Mesendoderm (in vitro differentiated cells): ENCODE measurements at places on chromosomes 11 and 22.

DNA sequence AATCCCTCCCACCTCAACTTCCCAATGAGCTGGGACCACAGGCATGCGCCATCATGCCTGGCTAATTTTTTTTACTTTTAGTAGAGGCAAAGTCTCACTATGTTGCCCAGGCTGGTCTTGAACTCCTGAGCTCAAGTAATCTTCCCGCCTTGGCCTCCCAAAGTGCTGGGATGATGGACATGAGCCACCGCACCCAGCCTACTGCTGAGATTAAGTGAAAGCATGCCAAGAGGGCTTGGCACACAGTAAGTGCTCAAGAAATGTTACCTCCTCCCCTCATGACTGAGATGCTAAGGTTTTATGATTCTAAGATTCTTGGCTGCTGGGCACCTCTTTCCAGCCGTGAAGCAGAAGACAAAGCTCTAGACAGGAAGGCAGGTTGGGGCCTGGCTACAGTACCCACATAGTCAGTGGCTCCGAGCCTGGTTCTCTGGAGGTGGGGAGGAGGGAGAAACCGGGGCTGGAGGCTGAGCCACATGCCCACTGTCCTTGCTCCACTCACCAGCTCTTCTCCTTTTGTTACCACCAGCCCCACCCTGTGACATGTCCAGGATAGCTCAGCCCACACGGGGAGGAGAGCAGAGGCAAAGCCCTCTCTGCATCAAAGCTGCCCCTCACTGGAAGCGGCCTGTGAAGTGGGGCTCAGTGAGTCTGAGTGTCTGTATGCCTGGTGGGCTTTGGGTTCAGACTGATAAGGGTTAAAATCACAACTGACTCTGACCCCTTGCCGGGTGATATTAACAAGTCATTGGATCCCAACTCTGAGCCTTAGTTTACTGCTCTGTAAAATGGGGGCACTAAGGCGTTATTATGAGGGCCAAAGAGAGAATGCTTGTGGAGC is 12.9 kb downstream of the ARHGEF17 start:
- DNase-seq = no peak

DNA sequence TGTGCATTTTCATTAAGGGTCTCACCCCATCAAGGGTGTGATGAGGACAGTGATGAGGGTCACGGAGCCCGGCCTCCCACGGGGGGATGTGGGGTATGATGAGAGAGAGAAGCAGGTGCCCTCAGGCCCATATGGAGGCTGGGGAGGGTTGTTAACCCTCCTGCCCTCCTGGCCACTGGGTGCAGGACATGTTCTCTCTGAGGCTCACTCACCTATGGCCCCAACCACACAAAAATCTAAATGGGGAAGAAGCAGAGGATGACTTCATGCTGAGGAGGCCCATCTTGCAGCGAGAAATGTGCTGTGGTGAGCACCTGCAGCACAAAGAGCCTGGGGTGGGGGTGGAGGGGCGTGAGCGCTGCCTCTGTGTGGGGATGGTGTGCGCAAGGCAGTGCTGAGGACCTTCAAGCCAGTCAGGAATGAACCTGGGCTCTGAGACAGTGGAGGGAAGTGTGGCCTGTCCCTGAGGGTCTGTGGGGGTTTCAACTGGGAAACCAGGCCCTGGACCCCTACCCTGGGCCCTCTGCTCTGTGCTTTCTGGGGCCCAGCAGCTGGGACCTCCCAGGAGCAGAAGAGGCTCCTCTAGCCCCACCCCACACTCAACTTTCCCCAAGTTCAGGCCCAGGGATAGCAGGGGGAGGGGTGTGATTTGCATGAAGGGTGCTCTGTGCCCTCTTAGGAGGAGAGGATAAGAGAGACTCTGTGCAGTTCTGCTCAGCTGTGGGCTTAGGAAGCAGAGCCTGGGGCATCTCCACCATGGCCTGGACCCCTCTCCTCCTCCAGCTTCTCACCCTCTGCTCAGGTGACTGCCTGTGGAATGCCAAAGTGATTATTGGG is 43.0 kb upstream of the TOP3B start:
- no peak for DNase-seq

DNA sequence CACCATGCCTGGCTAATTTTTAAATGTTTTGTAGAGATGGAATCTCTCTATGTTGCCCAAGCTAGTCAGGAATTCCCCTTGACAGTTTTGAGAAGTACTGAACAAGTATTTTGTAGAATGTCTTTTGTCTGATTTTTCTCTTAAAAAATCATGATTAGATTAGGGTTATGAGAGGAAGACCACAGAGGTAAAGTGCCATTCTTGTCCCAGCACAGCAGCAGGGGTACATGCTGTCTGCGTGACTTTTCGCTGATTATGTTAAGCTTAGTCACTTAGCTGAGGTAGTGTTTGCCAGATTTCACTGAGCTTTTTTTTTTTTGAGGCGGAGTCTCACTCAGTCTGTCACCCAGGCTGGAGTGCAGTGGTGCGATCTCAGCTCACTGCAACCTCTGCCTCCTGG is 13.6 kb upstream of the NUP160 start:
- no peak for DNase-seq

GRCh38 chr11:17979770-17980371 is 33.0 kb downstream of the SERGEF start:
- peak; percentile 56 for DNase-seq

DNA sequence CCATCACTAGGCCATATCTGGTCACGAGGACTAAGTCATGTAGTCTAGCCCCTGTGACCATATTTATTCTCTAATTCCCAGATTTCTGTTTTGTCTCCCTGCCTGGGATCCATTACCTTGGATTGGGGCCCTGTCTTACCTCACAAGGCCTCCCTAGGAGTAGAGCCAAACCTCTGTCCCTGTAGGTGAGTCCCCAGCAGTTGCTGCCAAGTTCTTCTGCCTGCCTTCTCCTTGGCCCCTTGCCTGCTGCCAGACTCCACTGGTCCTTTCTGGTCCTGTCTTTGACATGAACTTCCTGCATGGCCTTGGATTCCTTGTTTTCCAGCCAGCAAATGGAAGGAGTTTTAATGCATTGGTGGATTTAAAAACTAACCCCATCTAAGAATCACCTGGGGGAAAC is 35.6 kb upstream of the CADM1 start:
- DNase-seq = no peak

GRCh38 chr22:47632701-47633100 is 870.3 kb downstream of the TBC1D22A start:
- no peak for DNase-seq

DNA sequence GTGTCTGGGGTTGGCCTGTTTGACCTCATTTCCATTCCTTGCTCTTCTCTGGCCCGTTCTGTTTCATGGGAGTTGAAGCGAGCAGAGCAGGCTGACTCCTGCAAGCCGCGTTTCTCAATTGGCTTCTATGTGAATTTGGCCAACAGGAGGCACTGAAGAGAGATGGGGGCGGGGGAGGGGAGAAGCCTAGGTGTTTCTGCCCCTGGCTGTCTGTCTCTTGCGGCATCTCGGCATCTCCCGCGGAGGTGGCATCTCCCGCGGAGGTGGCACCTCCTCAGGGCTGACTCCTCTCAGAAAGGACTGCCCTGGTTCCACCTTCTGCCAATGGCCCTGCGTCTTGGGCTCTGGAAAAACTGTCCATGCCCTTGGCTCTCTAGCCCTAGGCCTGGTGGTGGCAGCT is 125.6 kb upstream of the CSNK2A3 start:
- DNase-seq = peak; percentile 85

GRCh38 chr11:46729110-46730027 is 10.4 kb downstream of the F2 start:
- DNase-seq = no peak

DNA sequence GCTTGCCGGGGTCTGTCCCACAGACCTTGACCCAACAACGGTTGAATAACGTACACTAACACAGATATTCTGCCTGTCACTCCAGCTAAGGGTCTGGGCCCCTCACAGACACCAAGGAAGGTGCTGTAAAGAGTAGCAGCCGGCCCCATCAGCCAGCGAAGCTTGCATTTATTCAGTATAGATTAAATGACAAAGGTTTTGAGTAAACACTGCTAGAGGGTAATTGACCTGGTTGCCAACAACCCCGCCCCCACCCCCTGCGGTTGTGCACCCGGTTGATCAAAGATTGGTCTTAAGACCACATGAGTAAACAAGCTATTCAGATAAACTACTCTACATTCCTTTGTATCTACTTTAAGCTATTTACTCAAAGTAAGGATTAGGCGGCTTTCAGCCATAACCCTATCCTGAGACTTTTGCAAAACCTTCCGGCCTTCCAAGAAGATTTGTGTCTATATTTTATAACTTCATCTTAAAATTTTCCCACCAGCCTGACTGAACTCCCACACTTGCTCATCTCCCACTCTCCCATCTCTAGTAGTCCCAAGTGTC is 4.8 kb upstream of the CKAP5 start:
- peak; percentile 27 for DNase-seq

DNA sequence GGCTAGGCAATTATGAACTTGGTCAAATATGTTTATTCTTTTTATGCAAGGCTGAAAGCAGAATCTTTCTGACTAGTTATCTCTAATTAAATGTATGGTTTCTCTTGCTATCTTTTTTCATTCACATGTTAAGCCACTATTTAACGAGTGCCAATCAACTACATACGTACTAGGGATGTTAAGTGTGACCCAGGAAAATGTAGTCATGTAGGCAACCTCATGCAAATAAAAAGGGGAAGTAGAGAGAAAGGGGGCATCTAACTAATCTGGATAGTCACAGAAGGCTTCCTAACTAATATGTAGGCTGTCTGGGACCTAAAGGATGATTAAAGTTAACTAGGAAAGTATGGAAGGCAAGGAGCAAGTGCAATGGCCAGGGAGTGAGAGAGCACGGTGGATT is 23.5 kb downstream of the TBRG1 start:
- no peak for DNase-seq

DNA sequence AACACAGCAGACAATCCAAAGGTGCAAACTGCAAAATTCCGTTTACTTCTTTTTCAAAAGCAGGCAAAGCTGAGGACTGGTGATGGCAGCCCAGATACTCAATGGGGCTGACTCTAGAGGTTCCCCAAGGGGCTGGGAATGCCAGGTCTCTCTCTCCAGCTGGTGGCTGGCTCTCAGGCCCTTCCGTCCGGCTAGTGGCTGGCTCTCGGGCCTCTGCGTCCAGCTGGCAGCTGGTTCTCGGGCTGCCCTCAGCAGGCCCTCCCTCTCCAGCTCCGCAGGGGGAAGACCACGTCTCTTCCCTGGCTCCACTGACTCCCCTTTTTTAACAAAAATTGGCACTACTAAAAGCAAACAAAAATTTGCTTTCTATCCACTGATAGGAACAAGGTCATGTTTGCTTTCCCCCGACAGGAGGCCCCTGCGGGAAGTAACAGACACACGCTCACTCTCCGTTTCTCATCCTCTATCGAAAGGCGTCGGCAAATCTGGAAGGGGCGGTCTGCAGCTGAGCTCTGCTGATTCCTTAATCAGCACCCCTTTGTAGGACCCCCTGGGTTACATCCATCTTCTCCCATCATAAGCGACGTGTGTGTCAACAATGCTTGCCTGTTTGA is 381.4 kb downstream of the BRD1 start:
- no peak for DNase-seq

GRCh38 chr22:24521791-24522245 is 26.7 kb downstream of the UPB1 start:
- peak; percentile 95 for DNase-seq

- no peak for DNase-seq
Observed at GRCh38 chr22:49514641-49515040, 313.0 kb downstream of the BRD1 start.

DNA sequence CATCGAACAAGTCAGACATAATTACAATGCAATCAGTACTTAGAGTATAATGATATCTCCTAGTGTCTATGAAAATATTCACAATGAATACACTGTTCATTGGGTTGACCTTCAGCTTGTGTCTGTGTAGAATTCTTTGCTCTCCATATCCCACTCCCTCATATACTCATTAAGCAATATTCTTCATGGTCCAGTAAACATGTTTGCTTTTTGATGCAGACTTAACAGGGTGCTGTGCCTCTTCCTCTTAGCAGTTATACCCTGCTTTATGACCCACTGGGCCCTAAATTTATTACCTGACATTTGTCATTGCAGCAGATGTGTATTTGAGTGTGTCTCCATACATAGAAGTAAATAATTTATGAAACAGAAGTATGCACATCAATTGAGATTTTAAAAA is 352.5 kb upstream of the CCDC179 start:
- no peak for DNase-seq

GRCh38 chr11:66369073-66369894 is 2.3 kb downstream of the SLC29A2 start:
- DNase-seq = no peak

- DNase-seq = peak; percentile 50
Observed at GRCh38 chr11:102831489-102832440, 11.6 kb downstream of the MMP3 start.

- peak; percentile 69 for DNase-seq
Observed at GRCh38 chr11:79400717-79401330, 40.0 kb downstream of the TENM4 start.

- no peak for DNase-seq
Observed at GRCh38 chr11:68312117-68312779, at the start of gene LRP5. Gene LRP5 (plus strand): TSS chr11:68312591. CDS start chr11:68312715, 124 bp downstream.

DNA sequence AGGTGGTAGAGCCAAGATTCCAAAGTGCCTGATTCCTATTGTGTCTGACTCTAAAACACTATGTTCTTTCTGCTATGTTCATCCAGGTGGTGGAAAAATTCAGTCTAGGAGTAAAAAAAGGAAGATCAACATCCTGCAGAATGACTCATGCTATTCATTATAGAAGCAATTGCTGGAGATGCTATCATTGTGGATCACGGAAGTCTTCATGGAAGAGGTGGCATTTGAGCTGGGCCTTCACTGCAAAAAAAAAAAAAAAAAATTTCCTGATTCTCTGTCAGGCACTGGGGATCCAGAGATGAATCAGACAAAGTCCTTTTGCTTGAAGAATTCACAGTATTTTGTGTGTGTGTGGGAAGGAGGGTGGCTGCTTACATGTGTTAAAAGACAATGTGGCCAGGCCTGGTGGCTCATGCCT is 1.4 kb upstream of the UVRAG start:
- DNase-seq = peak; percentile 37

DNA sequence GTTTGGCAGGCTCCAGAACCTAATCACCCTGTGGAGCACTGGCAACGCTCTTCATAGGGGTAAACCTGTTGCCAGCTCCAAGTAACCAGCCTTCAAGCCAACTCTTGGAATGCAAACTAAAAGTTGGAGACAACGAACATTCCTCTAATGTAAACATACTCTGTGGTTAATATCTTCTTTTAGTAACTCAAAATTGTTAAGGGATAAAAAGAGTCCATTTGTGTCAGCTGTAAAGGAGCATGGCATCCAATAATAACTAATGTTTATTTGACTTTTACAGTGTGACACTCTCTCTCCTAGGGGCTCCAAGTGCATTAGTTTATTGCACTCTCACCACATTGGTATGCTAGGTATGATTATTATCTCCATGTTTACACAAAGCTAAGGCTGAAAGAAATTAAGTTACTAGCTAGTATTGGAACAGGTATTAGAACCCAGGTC is 31.0 kb upstream of the AMOTL1 start:
- DNase-seq = peak; percentile 80

DNA sequence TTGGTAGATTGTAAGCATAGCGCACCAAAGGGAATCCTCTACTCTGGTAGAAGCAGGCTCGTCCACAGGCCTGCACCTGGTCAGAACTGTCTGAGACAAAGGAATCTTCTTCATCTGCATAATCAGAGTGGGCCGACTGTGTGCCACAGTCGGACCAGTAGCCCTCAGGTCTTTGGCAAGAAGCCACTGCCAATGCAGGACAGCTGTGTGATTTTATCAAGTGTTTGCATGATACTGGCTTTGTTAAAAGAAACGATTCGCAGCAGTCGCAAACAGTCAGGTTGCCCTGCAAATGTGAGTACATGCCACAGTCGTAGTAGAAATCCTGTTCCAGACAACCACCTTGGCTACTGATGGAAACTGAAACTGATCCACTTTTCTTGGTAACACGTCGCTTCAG is 4.9 kb upstream of the CCDC34 start:
- DNase-seq = no peak
